Activated CD4-positive, alpha-beta T cell treated with anti-CD3 and anti-CD28 coated beads for 24 hours (primary cell): ENCODE measurements at places on chromosomes 3 and 15.

- DNase-seq = no peak
Observed at GRCh38 chr3:66717806-66718205, 217.0 kb upstream of the LRIG1 start.

DNA sequence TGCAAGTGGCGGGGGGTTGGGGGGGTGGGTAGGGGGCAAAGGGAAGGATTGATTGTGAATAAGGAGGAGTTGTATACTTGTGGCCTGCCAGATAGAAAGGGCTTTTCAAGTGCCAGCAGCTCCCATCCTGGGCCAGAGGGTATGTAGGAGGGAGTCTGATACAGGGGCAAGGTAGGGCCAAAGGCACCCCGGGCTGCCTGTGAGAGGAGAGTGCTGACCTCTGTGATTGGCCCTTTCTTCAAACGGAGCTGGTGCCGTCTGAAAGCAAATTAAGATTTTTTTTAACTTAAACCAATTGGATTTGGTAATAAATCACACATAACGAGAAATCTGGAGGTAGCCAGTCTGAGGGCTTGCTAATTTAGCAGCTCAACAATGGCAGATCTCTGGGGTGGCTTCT is 229.9 kb downstream of the THSD4 start:
- DNase-seq = no peak

- no peak for DNase-seq
Observed at GRCh38 chr3:11736136-11736833, 92.6 kb upstream of the VGLL4 start.

DNA sequence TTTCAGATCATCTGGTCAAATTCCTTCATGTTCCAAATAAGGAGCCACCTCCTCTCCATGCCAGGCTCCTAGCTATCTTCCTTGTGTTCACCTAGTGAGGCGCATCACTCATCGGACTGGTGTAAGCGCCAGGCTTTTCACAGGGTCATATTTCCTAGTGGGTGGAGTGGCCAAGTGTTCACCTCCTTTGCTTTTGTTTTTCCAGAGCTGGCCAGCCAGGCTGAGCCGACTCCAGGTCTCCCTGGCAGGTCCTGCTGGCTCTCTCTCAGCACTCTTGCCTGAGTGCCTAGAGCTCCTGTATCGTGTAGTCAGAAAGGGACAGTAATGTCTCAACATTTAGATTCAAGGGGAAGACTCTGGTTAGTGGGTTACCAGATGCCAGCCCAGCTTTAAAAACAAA is 31.0 kb downstream of the HEG1 start:
- DNase-seq = no peak

DNA sequence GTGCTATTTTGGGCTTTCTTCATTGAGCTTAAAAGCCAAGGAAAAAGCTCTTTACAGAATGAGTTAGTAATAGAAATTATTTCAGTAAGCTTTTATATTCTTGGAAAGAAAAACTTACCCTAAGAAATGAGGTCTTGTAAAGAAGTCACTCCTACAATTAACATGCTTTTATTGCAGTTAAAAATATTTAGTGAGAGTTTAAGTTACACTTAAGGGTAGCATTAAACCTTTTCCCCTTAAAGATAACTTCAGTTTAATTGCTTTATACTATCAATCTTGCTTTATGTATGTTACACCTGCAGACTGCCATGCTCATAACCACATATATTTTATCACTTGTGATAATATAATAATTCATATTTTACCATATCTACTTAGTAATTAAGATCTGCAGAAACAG is 426.2 kb downstream of the PLCL2 start:
- no peak for DNase-seq

- no peak for DNase-seq
Observed at GRCh38 chr3:117567906-117568305, 858.3 kb downstream of the TUSC7 start.

DNA sequence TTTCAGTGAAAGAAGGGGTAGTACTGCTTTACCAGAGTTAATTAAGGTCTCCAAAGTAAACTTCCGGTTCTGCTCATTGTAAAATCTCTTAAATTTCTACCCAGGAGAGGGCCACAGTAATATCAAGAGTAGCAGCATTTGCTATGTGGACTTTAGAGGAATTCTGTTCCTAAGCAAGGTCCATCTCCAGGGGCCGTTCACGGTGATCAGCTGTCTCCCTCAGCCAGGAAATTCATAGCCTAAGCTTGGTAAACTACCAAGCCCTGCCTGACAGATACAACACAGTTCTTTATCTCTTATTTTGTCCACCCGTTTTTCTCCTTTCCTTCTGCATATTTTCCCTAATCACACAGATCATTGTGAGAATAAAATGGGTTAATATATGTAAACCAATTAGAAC is 2.3 kb downstream of the DUT start:
- no peak for DNase-seq

DNA sequence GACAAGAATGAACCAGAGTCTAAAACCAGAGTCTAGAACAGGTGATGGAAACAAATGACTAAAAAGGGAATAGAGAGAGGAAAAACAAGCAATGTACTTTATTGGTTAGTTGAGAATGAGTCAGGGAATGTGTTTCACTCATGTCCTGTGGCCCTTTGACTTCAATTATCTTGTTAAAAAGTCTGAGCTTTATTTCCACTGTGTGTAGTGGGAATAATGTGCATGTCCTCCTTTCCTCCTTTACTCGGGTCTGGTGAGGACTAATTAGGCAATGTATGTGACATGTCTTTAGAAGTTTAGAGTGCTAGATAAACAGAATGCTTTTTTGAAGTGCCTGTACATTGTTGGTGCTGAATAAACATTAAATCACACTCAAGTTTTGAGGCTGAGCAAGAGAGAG is 21.3 kb downstream of the LSAMP start:
- no peak for DNase-seq

DNA sequence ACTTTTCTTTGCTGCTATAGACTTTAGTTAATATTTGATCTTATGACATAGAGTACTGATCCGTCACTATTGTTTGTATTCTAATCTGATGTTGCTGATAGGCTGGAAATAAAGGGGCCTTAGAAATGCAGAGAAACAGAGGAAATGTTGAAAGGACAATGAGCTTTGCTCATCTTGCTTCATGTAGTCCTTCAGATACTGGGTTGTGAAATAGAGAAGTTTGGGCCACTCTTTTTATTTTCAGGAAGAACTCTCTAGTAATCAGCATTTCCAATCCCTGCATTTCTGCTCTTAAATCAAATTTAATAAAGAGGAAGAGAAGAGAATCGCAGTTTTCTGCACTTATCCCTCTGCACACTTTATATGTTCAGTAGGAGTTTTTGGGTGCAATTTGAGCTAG is 192.8 kb upstream of the THBS1 start:
- DNase-seq = no peak

DNA sequence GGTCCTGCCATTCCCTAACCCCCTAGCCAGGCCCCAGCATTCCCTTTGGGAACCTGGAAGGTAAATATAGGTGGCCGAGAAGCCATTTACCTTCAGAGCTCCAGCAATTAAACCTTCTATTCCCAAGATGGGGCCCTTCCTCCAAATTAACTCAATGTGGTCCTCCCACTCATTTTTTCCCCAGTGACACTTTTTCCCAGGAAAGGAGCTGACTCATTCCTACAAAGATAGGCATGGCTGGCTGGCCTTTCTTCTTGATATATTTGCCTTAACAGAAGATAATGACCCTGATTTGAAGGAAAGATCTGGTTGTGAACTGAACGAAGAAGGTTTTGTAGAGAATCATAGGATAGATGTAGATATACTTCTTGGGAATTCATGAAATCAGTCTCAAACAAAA is 279.0 kb upstream of the VEPH1 start:
- no peak for DNase-seq

DNA sequence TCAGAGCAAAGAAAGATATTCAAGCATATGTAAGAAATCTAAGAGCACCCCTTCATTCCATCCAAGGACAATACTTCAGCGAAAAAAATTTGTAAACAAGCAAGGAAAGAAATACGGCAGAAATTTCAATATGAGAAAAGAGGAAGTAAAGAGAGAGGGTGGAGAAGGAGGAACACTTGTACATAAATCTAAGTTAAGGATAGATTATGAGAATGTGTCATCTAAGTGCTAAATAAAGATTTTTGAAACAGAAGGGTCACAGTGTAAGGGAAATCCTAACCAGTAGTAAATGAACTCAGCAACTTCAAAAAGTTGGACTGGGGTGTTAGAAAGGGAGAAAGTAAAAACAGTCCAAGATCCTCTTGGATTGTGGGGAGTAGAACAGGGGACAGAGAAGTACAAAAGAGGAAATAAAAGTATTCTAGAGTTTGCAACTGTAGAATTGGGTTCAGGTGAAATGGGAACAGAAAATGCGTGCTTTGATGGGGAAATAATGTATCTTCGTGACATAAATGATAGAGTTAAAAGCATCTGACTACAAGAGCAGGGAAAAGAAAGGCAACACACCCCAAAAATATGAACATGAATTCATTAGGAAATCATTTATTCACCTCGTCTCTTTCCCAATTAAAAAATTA is 68.5 kb upstream of the ATP13A5 start:
- DNase-seq = no peak

DNA sequence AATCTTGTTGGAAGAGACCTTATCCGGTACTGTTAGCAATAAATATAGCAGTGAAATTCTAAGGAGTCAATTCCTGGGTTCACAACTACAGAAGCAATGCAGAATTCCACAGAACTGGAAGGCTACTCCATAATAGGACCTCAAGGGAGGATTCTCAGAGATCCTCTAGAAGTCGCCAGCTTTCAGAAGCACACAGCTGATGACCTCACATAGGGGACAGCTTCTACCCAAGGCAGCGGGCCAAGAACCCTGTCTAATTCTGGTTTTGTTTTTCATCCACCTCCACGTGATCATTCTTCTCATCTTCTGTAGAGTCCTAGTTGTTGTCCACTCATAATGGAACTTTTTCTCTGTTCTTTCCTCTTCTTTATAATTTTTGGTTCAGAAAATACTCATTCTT is 99.4 kb downstream of the ERC2 start:
- no peak for DNase-seq

- DNase-seq = no peak
Observed at GRCh38 chr3:112685956-112686799, 45.2 kb upstream of the CCDC80 start.

- no peak for DNase-seq
Observed at GRCh38 chr3:132840201-132840700, 118.0 kb upstream of the NPHP3 start.

GRCh38 chr3:101850246-101851051 is 1.1 kb downstream of the NFKBIZ start:
- DNase-seq = peak; percentile 33

DNA sequence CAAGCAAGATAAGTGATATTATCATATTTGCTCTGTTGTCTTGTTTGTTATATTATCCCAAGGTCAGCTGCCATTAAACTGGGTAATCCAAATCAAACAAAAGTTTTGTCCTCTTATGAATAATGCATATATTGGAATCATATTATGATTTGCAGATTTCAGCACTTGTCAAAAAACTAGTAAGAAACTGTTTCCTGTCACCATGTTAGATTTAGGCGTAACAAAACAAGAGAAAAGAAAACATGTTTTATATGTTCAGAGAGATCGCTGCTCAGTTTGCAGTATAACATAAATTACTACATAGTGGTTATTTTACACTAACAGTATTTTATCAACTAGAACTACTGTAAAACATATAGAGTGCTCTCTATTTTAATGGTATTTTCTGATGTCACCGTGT is 123.4 kb upstream of the ICE2 start:
- DNase-seq = no peak

DNA sequence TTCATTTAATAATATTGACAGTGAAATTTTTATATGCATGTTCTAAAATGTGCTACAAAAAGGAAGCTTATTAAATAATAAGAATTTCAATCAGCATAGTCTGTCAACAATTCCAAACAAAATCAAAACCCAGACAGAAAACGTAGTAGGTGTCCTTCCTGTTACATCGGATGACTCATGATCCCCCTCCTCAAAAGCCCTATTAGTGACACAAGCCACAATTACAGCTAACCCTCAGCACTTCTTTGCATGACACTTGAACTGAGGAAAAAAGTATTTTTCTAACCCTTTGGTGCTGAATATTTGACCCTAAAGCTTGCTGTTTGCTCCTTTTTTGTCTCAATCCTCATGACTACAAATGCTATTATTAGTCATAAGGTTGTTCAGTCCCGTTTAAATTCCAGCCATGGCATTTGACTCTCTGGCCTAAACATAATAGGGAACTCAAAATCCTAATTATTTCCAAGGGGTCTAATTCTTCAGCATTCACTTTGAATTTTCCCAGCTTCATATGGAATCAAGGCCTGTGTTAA is 78.1 kb downstream of the COL8A1 start:
- no peak for DNase-seq

- DNase-seq = no peak
Observed at GRCh38 chr3:30810625-30811024, 83.8 kb downstream of the GADL1 start.

DNA sequence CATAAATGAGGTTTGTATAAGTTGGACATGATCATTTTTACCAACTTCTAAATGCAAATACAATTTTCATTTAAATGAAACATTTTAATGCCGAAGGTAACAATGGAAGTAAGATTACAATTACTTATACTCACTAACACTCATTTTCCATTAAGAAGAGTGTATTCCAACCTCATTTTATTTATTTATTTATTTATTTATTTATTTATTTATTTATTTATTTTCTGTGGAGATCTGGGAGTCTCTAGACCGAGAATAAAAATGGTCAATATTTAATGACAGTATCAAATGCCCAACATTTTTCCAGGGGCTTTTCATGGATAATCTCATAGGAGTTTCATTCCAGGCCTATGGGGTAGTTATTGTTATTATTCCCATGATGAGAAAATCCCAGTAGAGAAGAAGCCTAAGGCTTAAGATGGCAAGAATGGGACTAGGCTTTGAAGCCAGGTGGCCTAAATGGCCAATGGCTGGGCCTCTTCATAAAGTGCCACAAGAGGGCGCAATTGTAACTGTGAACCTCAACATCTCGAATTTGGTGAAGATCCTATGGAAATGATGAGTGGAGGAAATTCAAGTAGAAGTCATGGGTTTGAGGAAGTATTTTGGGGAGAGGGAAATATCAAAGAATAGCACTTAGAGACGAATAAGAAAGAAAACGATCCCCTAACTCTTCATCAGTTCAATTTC is 21.3 kb downstream of the VGLL3 start:
- no peak for DNase-seq

DNA sequence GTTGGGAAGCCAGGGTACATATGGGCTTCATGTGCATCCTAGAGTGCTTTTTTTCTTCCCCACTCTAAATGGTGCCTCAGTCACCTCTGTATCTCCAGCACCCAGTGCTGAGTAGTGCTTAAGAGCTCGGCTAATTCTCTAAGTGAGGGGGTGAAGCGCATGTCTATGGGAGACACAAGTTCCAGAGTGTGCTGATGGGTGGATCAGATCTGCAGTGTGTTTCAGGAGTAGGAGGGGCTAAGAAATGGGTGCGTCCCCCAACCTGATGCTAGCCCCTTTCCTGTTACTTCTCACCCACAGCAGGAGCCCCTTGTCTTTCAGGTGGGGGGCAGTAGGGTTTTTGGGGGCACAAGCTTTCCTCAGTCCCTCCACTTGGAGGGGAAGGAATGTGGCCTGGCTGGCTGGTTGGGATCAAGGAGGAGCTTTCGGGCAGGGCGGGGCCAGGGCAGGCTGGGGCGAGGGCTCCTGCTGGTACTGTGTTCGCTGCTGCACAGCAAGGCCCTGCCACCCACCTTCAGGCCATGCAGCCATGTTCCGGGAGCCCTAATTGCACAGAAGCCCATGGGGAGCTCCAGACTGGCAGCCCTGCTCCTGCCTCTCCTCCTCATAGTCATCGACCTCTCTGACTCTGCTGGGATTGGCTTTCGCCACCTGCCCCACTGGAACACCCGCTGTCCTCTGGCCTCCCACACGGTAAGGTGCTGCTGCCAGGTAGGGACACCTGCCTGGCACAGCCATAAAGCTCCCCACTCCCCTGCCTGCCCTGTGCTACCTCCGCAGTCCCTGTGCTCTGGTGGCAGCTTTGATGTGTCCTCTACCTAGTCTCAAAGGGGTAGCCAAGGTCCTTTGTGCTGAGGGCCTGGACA is at the start of gene IL17RE:
TSS of gene IL17RE (plus strand) at position 477 of the 866 bp plus-strand sequence. CDS start at position 562, 85 bp downstream.
- no peak for DNase-seq
